ENCODE measurements at places on chromosomes 11 and 22.

DNA sequence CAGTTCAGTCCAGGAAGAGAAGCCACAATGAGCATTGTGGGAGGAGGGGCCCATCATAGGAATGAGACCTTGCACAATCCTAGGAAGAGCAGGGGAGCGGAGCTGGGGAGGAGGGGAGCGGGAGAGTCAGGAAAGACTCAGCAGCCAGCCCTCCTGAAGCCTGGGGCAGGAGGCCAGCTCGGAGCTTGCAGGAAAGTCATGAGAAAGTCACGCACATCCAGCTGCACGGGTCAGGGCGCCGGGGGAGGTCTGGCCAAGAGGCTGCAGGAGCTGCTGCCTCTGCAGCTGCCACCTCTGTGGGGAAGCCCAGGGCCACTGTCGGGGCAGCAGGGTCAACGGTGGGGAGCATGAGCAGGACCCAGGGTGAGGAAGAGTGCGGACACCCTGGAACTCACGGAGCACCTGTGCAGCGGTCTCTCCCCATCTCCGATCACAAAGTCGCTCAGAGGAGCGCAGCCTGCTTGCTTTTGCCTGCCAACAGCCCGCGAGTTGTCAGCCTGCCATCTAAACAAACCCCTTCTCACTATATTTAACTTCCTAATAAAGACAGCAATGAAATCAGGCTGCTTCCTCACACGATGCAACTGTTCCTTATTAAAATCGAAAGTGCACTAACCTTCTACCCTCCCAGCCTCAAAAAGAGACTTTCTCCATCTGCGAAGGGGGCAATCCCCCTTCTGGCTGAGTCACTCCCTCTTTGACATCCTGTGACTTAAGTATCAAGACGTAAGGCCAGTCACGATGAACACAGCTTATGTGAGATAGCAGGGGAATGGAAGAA lies 52.9 kb upstream of the RTL6 start:
- DNase-seq, result no peak

- DNase-seq, result no peak
These were observed 20.1 kb downstream of the OVOL1 start for GRCh38 chr11:65806979-65807378.

GRCh38 chr22:24727218-24727851 lies 47.2 kb downstream of the PIWIL3 start:
- DNase-seq, result no peak

- DNase-seq, result no peak
These were observed 153.1 kb downstream of the UVRAG start for GRCh38 chr11:75968021-75968625.

Measured in stimulated activated CD8-positive, alpha-beta memory T cell treated with anti-CD3 and anti-CD28 coated beads, Interleukin-4, amount 100 ng/mL, for 4 hours (primary cell).